ENCODE measurements at places on chromosomes 11 and 22. TPM values are rescaled to one million over a fixed set of nuclear protein-coding genes. Genes with fewer than 3 reads are reported as not detected.

The PANX2 gene
- 0.29 TPM for total RNA-seq

The C22orf31 gene
- total RNA-seq = not detected

The BATF2 gene
- 0.29 TPM for total RNA-seq

DNA sequence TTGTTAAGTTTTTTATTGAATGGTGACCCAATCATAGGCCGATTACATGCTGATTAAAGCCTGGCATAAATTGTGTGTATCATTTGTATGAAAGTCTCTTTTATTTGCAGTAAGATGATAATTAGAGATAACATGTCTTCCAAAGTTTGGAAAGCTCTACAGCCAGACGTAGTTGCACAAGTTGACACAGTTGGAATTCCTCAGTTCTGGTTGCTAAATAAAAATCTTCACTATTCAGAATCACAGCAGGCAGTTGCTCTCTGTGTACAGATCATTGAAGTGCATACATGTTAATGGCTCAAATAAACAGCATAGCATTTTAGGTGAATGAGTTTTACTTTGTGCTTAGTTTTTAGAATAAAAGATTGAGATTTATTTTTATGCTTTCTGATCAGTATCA lies 69.5 kb downstream of the ARHGAP42 start:
- H3K27me3 ChIP-seq = no peaks in the 10 kb centered on the region
- no peaks in the 10 kb centered on the region for H3K36me3 ChIP-seq
- H3K27ac ChIP-seq = no peak overlapping the region
- no peaks in the 10 kb centered on the region for H3K4me1 ChIP-seq

DNA sequence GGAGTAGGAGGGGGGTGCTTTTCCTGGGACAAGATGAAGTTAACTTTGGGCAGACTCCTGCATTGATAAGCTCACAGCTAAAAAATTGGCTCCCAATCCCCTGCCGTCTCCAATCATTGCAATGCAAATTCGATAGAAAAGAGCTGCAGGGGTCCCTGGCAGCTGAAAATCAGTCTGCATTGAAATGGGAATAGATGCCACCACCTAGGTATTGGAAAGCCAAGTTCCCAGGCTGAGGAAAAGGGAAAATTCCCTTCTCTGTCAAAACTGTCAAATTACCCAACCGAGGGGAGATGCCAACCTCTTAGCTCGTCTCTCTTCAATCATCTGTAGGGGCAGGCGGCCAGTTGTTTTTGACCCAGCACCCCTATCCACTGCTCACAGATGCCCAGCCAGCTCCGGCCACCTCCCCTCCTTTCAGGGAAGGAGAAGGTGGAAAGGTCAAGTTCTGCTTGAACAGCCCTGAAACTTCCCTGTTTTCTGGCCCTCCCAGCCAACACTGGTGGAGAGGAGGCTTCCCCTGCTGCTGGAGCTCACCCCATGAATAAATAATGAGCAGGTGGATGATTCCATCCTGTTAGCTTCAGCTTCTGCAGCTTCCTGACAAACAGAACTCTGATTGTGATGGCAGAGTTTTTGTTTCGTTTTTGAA lies 916.3 kb downstream of the TBC1D22A start:
- no peaks in the 10 kb centered on the region for H3K36me3 ChIP-seq
- H3K4me1 ChIP-seq = no peaks in the 10 kb centered on the region
- DNase-seq = no peak

GRCh38 chr11:96338910-96339705 lies 3.9 kb downstream of the MAML2 start:
- H3K27me3 ChIP-seq = no peaks in the 10 kb centered on the region
- peak; percentile 85 for DNase-seq
- H3K36me3 ChIP-seq = peaks cover 2% of the 10 kb centered on the region
- peak overlapping the region; percentile 80 for H3K4me3 ChIP-seq

DNA sequence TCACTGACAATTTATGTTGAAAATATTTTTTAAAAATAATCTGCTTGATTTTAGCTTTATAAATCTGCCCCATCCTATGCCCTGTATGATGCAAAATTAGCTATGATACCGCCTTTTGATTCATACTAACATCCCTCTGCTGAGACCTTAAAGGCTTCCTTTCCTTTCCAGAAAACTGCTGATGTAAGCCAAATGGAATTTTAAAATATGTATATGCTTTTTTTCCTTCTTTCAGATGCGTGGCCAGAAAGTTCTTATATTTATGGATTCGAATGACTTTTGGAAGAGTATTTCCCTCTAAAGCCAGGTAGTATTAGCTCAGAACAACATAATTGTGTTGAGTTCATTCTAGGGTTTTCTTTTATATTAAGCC lies 34.5 kb downstream of the SFI1 start:
- peak; percentile 49 for DNase-seq
- H3K27ac ChIP-seq = peak overlapping the region; percentile 51
- no peak overlapping the region for H3K4me3 ChIP-seq
- H3K36me3 ChIP-seq = no peaks in the 10 kb centered on the region

DNA sequence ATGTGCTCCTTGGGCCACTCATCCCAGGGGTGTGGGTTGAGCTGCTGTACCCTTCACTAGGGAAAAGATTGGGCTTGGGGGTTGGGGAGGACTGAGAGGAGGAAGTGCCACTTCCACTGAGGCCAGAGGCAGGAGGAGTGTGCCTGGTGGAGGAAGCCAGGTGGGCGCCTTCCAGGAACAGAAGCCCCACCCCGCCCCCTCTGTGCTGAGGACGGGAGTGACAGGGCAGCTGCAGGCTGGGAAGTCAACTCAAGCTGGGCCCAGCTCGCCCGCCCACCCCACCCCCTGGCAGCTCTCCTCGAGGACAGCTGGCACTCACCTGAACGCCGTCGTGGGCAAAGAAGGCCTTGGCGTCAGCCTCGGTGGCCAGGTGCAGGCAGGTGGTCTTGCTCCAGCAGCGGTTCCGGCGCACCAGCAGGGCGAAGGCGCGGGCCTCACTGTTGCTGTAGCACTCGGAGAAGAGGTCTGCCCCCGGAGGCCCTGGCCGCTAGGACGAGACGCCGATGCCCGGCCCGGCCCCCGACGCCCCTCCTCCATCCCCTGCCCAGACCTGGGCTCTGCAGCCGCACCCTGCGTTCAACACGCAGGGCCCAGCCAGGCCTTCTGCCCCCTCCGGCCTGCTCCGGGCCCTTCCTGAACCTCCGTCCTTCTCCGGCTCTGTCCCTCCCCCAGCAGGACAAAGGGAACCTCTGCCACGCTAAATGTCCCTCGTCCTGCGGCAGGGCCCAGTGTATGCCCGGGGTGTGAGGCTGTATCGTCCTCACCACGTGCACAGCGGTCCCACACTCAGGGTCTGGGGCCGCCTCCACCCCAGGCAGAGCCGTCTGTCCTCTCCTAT lies 13.4 kb downstream of the TSSC4 start:
- no peak overlapping the region for H3K4me3 ChIP-seq
- H3K27ac ChIP-seq = no peak overlapping the region

GRCh38 chr11:68503792-68504191 lies 43.2 kb downstream of the PPP6R3 start:
- peaks cover 30% of the 10 kb centered on the region for H3K4me1 ChIP-seq
- DNase-seq = no peak
- H3K27ac ChIP-seq = peak overlapping the region; percentile 13
- no peaks in the 10 kb centered on the region for H3K27me3 ChIP-seq

- no peak overlapping the region for H3K27ac ChIP-seq
- no peak overlapping the region for H3K4me3 ChIP-seq
- DNase-seq = no peak
- H3K4me1 ChIP-seq = no peaks in the 10 kb centered on the region
- no peaks in the 10 kb centered on the region for H3K27me3 ChIP-seq
Observed at GRCh38 chr11:88827018-88827676, 238.6 kb downstream of the GRM5 start.

Measured in osteoblast (primary cell).